ENCODE measurements at places on chromosomes 5 and 9. TPM values are rescaled to one million over a fixed set of nuclear protein-coding genes. Genes with fewer than 3 reads are reported as not detected.
A peak's percentile ranks its signal among the peaks of the same experiment; 100 is the strongest.

The ABO gene
- not detected for total RNA-seq

The FOXI1 gene
- not detected for total RNA-seq

The PDZD2 gene
- total RNA-seq, result not detected

The PCDHA1 gene
- not detected for total RNA-seq

GRCh38 chr9:132989414-132989996, 11.0 kb downstream of the GFI1B start:
- no peak for DNase-seq

GRCh38 chr9:37466037-37466709, 923 bp upstream of the ZBTB5 start:
- peak; percentile 94 for DNase-seq

The KCNV2 gene
- total RNA-seq, result not detected

The SLC6A3 gene
- not detected for total RNA-seq

GRCh38 chr5:55557123-55557522, 22.4 kb upstream of the PLPP1 start:
- no peak for DNase-seq

DNA sequence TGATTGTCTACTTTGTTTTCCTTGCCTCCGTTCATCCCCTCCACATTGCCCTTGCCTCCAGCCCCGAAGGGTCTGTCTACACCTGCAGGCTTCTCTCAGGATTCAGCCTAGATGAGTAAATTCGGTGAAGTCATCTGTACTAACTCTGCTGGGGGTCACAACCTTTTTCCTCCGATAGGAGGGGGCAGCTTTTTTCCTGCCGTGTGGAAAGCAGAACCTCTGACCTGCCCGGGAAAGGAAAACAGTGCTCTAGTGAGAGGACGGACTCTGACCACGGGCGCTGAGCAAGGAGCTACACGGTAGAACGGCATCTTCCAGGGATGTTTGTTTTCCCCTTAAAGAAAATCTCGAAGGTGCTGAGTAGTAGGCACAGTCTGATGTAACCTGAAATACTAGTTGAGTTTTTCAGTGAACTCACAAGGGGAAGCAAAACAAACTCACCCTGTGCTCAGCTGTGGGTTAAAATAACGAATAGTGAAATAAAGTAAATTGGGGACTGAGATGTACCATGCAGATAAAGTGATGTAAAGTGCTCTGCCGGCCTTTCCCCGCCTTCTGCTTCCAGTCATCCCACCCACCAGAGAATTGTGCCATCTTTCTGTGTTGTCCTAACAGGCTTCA, 281.8 kb downstream of the AOPEP start:
- peak; percentile 45 for DNase-seq

The SLC22A5 gene
- total RNA-seq, result 1.9 TPM

DNA sequence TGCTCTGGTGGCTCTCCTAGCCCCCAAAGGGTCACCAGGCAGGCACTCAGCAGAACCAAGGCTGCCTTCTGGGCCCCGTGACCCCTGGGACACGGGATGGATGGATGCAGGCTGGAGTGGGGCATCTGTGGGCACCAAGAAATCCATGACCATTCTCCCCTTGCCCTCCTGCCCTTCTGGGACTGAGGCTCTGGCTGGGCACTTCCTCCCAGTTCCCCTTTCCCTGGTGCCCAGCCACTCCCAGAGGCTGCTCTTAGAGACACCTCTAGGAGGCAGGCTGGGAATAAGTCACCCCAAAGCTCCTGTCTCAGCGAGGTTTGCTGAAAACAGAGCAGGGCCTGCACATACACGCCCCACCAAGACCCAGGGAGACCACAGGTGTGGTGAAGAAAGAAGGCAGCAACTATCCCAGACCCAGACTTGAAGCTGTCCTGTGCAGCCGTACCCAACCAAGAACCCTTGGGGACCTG, 943 bp downstream of the STING1 start:
- DNase-seq, result peak; percentile 79
